ENCODE measurements at places on chromosomes 5 and 9. TPM values are rescaled to one million over a fixed set of nuclear protein-coding genes. Genes with fewer than 3 reads are reported as not detected.

DNA sequence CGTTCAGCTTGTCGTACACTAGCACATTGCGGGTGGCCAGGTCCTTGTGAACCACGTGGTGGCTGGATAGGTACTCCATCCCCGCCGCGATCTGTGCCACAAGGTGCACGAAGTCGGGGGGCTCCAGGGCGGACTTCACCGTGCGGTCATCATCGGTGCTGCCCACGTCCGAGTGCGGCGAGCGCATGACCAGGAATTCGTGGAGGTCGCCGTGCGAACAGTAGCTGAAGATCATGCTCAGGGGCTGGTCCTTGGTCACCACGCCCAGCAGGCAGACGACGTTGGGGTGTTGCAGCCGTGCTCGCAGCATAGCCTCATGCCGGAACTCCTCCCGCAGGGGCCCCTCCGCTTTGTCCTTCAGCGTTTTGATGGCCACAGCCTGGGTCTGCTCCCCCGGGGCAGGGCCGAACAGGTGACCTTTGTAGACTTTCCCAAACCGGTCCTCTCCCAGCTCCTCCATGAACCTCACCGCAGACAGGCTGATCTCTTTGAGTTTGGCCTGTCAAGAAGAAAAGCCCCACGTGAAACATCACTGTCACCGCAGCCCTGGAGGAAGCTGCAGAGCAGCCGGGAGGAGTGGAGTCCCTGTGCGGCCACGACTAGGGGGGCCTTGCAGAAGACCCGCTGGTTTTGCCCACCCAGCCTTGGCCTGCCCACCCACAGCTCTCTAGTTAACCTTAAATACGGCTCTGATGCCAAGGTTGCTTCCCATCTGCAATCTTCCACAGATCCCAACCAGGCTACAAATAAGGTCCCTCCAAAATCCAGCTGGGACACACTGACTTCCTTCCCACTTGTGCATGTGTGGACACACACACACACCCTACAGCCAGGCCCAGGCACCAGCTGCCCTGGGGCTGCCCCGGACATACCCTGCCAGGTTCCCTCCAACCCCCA is 225.2 kb downstream of the ROR2 start:
- no peak for DNase-seq

GRCh38 chr5:151068433-151069197 is 12.2 kb downstream of the TNIP1 start:
- no peak for DNase-seq

DNA sequence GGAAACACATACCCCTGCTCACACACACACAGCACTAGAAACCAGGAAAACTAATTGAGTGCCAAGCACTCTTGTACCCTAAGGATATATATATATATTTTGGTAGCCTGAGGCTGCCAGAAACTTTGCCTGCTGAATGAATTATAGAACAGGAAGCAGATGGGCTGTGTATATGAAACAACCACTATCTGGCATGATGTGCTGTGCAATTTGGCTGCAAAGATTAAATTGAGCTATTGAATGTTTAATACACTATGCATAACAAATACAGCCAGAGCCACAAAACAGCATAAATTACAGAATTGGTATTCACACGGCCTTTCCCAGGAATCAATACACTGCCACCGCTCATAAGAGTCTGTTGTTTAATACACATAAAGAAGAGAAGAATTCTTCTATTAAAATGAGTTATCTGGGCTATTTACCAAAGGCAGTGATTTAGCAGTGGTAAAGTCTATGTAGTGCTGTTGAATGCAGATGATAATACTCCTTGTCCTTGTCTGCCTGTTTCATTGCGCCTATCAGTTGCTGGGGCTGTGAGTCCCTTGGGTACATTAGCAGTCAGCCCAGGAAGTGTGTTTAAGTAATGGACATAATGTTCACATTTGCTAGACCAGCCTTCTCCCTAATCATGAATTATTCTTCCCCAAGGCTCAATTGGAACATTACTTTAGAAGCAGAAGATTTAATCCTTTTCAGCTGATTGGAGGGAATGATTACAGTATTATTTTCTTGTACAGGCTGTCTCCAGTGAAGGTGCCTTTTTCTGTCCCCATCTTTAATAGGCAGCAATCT is 294.3 kb downstream of the TLE1 start:
- no peak for DNase-seq

SLC4A9 gene
- not detected for polyA plus RNA-seq
